Aortic smooth muscle cell (primary cell): ENCODE measurements at places on chromosomes 13 and 19. TPM values are rescaled to one million over a fixed set of nuclear protein-coding genes. Genes with fewer than 3 reads are reported as not detected.

Gene CLN5
- total RNA-seq: 27.3 and 32.8 TPM in 2 replicates

Gene CYSLTR2
- 0.26 TPM in 1 of 2 replicates, not detected in the other for total RNA-seq

Gene MBD3L2
- total RNA-seq: not detected in 2 replicates

Gene WDR88
- total RNA-seq: not detected in 2 replicates

Gene CD22
- total RNA-seq: 0.40 and 0.56 TPM in 2 replicates

Gene PLVAP
- 0.31 and 0.92 TPM in 2 replicates for total RNA-seq

Gene ZNF541
- total RNA-seq: 0.12 and 0.13 TPM in 2 replicates

Gene SLC27A1
- 22.6 and 22.9 TPM in 2 replicates for total RNA-seq

Gene CDC16
- 43.1 and 50.4 TPM in 2 replicates for total RNA-seq
